ENCODE measurements at places on chromosomes 2 and 18. TPM values are rescaled to one million over a fixed set of nuclear protein-coding genes. Genes with fewer than 3 reads are reported as not detected.

PCARE gene
- under 0.01 TPM for total RNA-seq

IL1R2 gene
- total RNA-seq = 1.4 TPM

TSPYL6 gene
- not detected for total RNA-seq

CXCR1 gene
- total RNA-seq = 0.10 TPM

FBXO41 gene
- total RNA-seq = 4.2 TPM

UGT1A3 gene
- not detected for total RNA-seq

ARPC2 gene
- total RNA-seq = 551 TPM

SLC1A4 gene
- 3.6 TPM for total RNA-seq

IMPACT gene
- 13.6 TPM for total RNA-seq

TACR1 gene
- total RNA-seq = under 0.01 TPM

POTEC gene
- total RNA-seq = not detected
